ENCODE measurements at places on chromosomes 3 and 15. TPM values are rescaled to one million over a fixed set of nuclear protein-coding genes. Genes with fewer than 3 reads are reported as not detected.

Gene OXTR
- total RNA-seq: 0.60 TPM

DNA sequence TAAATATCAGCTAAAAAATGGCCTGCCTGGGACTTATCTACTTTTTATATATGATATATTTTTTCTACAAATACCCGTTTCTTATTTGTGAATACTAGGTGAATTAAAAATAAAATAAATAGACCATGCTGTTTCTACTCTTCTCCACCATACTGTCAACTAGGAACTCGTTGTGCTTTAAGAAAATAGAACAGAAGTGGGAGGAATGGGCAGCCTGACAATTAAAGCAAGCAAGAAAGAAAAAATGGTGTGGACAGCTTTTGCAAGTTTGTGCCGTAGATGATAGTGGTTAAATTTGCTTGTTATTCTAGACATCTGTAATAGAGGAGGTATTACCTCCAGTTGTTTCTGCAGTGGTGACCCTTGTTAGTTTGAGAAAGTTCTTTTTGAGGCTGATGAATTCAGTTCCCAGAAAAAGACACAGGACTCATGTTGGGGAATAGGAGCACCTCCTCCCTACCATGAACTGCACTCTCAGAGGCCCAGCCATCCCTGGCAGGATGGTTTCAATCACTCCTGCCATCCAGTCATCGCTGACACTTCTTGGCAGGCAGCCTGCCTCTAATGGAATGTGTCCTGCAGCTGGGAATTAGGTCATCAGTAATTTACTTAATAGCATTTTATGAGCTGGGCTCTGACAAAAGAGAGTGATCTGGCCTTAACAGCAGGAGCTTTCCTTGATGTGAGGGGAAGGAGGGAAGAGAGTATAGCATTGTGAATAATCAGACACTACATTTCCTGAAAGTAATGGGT lies 105.0 kb upstream of the GAP43 start:
- peak; percentile 16 for DNase-seq

- DNase-seq: no peak
Measured at GRCh38 chr3:98232489-98232888, 31.6 kb upstream of the OR5H6 start.

Gene IL17RB
- 17.0 TPM for total RNA-seq

DNA sequence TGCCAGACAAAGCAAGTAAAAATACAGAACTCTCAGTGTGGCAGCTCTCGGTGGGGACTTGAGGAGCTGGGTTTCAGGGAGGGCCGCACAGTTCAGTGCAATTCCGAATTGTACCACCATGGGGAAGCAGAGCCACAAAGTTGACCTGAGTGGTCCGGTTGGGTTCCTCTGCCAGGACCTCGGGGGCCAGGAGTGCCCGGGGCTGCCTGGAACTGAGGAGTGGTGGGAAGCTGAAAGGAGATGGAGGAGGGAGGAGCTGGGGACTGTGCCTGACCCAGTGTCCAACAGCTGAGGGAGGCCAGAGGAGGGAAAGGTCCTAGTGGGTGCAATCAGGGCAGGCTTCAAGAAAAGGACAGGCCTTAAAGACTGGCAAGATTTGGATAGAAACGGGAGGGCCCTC lies 32.2 kb upstream of the TRH start:
- peak; percentile 88 for DNase-seq

- no peak for DNase-seq
Measured at GRCh38 chr3:15787941-15788340, 9.8 kb downstream of the ANKRD28 start.

Gene GPR171
- total RNA-seq: not detected

GRCh38 chr3:105032541-105032940 lies 334.2 kb upstream of the ALCAM start:
- DNase-seq: no peak

Gene TRIM42
- total RNA-seq: not detected

Gene TUBGCP5
- total RNA-seq: 10.5 TPM

Gene IGSF11
- not detected for total RNA-seq

- no peak for DNase-seq
Measured at GRCh38 chr3:43894176-43895049, 203.7 kb downstream of the ABHD5 start.

GRCh38 chr15:96366526-96366877 lies 36.0 kb downstream of the NR2F2 start:
- DNase-seq: no peak

- no peak for DNase-seq
Measured at GRCh38 chr15:60717008-60717407, 238.1 kb upstream of the ICE2 start.

DNA sequence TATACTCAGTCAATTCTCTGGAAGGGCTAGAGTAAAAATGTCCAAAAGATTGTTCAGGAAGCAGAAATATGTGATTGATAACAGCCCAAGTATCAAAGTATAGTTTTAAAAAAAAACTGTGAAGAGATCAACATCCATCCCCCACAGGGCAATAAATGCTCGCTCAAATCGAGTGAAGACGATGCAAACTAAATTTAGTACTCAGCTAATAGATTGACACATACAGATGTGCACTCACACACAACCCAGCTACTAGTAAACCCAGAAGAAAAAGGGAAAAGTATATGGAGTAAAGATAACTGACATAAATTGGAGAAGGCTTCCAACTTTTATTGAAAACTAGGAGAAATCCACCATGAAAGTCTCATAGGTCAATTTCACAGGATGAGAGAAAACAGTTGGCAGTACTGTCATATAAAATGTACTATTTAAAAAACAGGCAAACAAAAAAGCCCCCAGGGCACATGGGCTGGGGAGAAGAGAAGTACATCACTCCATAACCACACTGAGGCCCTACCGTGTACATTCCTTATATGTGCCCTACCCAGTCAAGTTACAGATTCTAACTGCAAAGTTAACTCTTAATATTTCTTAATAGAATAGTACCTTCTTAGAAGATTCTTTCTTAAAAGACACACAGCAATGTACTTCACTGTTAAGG lies 125.7 kb downstream of the TBL1XR1 start:
- DNase-seq: no peak

- no peak for DNase-seq
Measured at GRCh38 chr3:31903686-31904431, 77.2 kb downstream of the OSBPL10 start.

Gene FRMD5
- 4.3 TPM for total RNA-seq

Gene CERS3
- not detected for total RNA-seq

Gene LMAN1L
- not detected for total RNA-seq

DNA sequence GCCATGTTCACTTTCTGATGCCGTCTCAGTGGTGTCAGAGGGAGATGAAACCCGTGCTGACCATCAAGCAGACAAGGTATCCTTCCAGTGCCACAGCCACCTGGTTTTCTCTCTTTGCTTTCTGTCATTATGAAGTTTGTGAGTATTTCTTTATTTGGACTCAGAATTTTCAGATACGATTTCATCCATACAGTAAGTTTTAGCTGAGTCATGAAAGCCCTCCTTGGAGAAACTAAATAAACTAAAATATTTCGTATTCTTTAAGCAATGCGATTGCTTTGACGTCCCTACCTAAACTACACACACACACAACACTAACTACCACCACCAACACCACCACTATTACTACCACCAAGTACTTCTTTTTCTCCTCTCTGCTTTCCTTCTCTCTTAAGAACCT lies 350.1 kb downstream of the NTRK3 start:
- DNase-seq: no peak

GRCh38 chr15:22888120-22888859 lies 49.8 kb downstream of the NIPA2 start:
- no peak for DNase-seq

Gene SQOR
- total RNA-seq: 14.5 TPM

Gene DUOXA1
- 0.26 TPM for total RNA-seq

Gene RRP9
- 91.7 TPM for total RNA-seq

Gene LAMB2
- total RNA-seq: 56.8 TPM

DNA sequence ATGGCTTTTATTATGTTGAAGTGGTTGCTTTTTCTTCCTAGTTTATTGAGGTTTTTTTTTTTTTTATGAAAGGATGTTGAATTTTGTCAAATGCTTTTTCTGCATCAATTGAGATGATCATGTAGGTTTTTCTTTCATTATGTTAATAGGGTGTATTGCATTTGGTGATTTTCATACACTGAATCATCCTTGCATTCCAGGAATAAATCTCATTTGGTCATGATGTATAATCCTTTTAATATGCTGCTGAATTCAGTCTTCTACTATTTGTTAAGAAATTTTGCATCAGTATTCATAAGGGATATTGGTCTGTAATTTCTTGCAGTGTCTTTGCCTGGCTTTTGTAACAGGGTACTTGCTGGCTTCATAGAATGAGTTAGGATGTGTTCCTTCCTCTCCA lies 11.5 kb upstream of the CLRN1 start:
- no peak for DNase-seq

- DNase-seq: no peak
Measured at GRCh38 chr3:120364821-120365220, 15.7 kb upstream of the LRRC58 start.

- no peak for DNase-seq
Measured at GRCh38 chr3:139836698-139837464, 98.1 kb upstream of the CLSTN2 start.

Gene ISG20
- 60.2 TPM for total RNA-seq

Gene COL6A5
- not detected for total RNA-seq

DNA sequence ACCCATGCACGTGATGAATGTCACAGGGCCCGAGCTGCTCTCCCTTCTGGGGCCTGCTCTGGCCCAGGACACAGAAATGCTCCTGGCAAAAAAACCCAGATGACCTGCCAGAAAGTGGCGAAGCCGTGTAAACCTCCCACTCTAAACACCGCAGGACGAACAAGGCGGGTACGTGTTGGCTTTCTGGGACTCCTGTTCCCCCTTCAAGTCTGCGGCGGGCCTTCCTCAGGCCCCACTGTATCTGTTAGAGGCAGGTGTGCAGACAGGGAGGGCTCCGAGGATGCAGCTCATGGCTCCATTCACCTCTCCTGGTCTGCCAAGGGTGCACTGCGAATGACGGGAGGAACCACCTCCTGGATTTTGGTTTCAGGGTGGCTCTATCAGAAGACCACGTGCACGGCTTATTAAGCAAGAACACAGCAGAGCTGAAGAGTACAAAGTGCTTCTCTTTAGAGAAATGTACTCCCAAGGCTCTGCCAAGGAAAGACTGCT lies 173.8 kb downstream of the ADAMTS17 start:
- DNase-seq: no peak

GRCh38 chr15:39246523-39246922 lies 334.4 kb upstream of the THBS1 start:
- DNase-seq: no peak

Gene CASR
- not detected for total RNA-seq

GRCh38 chr15:92323525-92323924 lies 70.2 kb upstream of the ST8SIA2 start:
- DNase-seq: no peak

Gene GOLGA6A
- not detected for total RNA-seq

GRCh38 chr3:153284282-153284938 lies 122.4 kb downstream of the RAP2B start:
- peak; percentile 53 for DNase-seq

- peak; percentile 32 for DNase-seq
Measured at GRCh38 chr15:58308742-58309355, 122.9 kb upstream of the LIPC start.

DNA sequence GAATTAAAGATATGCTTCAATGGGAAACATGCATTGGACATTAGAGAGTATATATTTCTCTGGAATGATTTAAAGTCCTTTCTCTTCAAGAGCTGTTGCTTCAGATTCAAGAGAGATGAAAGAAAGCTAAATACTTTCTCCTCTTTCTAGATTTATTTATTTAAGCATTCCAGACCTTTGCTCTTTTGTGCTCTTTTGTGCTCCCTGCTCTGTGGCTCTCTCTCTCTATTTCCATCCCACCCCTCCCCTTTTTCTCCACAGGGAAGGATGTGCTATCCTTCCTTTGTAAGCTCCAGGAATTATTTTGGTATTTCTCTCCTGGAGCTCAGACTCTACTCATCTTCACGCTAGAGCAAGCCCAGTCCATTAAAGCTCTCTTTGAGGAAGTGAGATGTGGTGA lies 871.9 kb upstream of the GBE1 start:
- DNase-seq: no peak

- no peak for DNase-seq
Measured at GRCh38 chr3:117600666-117601065, 891.1 kb downstream of the TUSC7 start.

DNA sequence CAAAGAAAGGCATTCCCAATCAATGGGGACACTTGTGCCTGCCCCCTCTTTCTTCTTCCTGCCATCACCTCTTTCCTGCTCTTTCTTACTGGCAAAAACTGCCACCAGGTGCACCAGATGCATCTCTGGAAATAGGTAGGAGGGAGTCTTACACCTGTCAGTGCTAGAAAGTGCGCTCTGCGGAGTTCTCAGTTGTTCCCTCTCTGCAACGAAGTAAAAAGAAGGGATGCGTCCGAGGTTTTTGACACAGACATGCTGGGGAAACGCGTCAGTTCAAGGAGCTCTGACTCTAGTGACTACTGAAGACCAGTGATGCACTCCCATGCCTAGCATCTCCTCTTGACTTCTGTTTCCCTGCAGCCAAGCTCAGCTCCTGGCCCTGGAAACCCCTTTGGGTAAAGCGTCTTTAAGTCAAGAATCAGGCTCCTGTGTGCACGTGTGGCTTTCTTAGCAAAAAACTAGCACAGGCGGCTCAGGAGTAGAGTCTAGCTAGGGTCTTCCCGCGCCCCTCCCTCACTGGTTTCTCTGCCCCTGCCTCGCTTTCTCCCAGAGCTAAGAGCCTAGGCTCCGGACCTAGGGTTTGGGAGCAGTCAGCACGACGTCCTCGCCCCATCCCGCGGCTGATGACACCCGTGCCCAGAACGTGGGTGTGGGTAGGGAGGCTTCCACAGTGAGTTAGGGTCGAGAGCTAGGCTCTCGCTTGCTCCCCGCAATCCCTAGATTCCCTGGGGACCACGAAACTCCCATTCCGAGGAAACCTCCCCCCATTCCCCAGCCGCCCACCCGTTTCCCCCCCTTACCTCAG lies 564 bp upstream of the GRM7 start:
- no peak for DNase-seq

Gene SLC51A
- not detected for total RNA-seq

DNA sequence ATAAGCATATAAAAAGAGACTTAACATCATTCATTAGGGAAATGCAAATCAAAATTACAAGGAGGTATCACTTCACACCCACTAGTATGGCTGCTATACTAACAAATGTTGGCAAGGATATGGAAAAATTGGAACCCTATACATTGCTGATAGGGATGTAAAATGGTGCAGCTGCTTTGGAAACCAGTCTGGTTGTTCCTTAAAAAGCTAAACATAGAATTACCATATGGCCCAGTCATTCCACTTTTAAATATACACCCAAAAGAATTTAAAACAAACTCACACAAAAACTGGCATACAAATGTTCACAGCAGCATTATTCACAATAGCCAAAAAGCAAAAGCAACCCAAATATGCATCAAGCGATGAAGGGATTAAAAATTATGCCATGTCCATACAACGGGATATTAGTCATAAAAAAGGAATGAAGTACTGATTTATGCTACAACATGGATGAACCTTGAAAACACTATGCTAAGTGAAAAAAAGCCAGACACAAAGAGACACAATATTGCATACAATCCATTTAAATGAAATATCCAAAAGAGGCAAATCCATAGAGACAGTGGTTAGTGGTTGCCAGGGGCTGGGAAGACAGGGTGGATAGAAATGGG lies 118.3 kb downstream of the OSBPL10 start:
- DNase-seq: no peak

Gene AKAP13
- 108 TPM for total RNA-seq

Gene SCG5
- 0.37 TPM for total RNA-seq

GRCh38 chr3:11727207-11727606 lies 83.5 kb upstream of the VGLL4 start:
- no peak for DNase-seq

- no peak for DNase-seq
Measured at GRCh38 chr3:17990390-17990789, 248.0 kb upstream of the TBC1D5 start.

Gene WNT5A
- total RNA-seq: not detected

GRCh38 chr15:39165020-39165706 lies 415.7 kb upstream of the THBS1 start:
- DNase-seq: no peak

- no peak for DNase-seq
Measured at GRCh38 chr3:31696009-31696297, 163.2 kb downstream of the STT3B start.
